Stimulated activated CD8-positive, alpha-beta memory T cell treated with anti-CD3 and anti-CD28 coated beads, Interleukin-7, amount 100 ng/mL, for 1 hour (primary cell): ENCODE measurements at places on chromosomes 2 and 18.

DNA sequence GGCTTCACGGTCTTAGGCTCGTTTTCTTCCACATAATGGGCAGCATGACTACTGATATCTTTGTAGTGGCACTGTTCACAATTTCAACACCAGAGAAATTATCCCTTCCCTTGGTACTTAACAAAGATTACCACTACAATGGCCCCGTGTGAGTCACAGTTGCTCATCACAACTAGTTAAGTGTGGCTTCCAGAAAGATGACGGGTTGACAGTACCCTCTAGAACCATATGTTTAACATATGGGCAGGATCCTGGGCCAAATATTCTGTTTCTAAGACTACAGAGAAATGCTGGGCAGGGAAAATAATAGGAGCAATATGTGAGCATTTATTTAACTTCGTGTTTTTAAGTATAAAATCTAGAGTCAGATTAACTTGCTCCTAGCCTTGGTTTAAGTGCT lies 780.1 kb upstream of the LINC00305 start:
- no peak for DNase-seq

DNA sequence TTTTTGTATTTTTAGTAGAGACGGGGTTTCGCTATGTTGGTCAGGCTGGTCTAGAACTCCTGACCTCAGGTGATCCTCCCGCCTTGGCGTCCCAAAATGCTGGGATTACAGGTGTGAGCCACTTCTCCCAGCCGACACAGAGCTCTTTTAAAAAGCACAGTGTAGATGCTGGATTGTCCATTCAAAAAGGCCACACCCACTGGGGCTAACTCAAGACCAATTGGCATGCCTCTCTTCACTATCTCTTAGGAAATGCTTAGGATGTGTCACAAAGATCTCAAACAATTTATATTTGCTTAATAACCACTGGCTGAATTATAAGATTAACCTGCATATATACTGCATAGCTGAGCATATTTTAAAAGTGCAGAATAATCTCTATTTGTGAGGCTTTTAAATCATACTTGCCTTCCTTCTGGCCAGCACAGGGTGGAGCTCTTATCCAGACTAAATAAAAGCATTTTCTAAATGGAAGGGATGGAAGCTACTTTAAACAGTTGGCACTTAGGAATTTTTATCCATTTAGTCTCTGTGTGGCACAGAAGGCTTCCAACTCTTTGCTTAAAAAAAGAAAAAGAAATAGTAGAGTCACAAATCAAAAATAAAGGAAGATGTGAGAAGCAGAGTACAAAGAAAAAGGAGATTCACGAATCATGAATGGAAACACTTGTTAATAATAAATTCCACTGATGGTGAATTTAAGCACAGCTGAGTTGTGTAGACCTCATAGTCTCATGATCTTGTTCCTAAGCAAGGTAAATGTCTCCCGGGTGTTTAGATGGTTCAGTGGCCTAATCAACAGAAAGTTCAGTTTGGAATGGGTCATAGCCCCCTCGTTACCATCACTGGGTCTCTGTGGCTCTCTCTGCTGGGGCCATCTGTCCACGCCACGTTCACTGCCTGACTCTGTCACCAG lies 22.4 kb downstream of the CRYGD start:
- no peak for DNase-seq

- DNase-seq, result no peak
Measured at GRCh38 chr2:209917154-209917771, 85.2 kb upstream of the RPE start.

DNA sequence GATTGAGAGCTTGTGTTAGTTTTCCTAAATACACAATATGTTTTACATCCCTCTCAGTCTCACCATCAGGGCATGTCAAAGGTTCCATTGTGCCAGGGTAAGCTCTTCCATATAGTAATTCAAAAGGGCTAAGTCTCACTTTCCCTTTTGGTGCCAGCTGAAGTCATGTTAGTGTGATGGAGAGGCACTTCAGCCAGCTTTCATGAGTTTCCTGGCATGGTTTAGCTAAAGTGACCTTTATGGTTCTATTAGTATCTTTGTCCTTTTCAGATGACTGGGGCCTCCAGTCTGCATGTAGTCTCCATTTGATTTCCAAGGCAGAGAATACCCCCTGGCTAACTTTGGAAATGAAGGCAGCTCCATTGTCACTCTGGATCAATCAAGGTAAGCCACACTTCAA lies 27.2 kb downstream of the NAT8 start:
- no peak for DNase-seq

GRCh38 chr2:42298132-42298531 lies 62.9 kb downstream of the COX7A2L start:
- no peak for DNase-seq

GRCh38 chr18:48238206-48238605 lies 171.0 kb downstream of the ZBTB7C start:
- DNase-seq, result no peak

GRCh38 chr2:210956101-210956500 lies 399.7 kb downstream of the CPS1 start:
- DNase-seq, result no peak

GRCh38 chr18:55790296-55790695 lies 202.3 kb upstream of the TCF4 start:
- no peak for DNase-seq

DNA sequence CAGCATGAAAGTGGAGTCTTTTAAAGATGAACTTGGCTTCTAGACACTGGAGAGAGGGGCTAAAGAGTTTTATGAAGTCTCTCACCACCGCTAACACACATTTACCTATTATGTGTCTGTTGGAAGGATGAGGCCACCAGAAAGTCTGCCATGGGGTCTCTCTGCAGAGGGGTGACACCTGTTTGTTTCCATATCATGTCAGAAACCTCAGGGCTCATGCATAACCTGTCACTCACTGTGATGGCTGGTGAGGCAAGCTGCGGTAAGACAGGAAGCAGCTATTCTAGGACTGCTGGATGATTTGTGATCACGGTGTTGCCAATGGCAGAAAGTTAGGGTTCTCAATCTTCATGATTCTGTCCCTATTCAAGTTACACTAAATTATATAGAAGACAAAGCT lies 60.8 kb upstream of the DNMT3A start:
- no peak for DNase-seq

DNA sequence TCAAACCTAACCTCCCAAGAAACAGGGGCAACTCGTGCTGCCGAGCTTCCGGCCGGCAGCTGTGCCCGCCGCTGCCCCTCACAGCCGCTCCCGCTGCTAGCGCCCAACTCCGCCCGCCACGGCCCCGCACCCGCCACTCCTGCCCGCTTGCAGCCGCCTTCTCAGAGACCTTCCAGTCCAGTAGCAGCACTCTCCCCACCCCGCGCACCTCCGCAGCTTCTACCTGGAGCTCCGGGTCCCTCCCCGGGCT lies 722 bp upstream of the C2orf15 start:
- DNase-seq, result no peak

GRCh38 chr2:113124181-113124961 lies 3.0 kb upstream of the IL1RN start:
- DNase-seq, result no peak

DNA sequence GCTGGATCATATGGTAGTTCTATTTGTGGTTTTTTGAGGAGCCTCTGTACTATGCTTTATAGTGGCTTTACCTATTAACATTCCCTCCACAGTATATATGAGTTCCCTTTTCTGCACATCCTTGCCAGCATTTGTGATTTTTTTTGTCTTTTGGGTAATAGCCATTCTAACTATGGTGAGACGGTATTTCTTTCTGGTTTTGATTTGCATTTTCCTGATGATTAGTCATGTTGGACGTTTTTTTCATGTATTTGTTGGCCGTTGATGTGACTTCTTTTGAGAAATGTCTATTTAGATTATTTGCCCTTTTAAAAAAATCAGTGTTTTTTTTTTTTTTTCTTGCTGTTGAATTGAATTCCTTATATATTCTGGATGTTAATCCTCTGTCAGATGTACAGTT lies 31.1 kb downstream of the ACTR3 start:
- no peak for DNase-seq

- no peak for DNase-seq
Measured at GRCh38 chr2:205175831-205176230, 506.5 kb upstream of the NRP2 start.

- DNase-seq, result no peak
Measured at GRCh38 chr2:61448229-61448628, 22.7 kb downstream of the USP34 start.

GRCh38 chr2:137800386-137800785 lies 163.9 kb upstream of the HNMT start:
- no peak for DNase-seq

DNA sequence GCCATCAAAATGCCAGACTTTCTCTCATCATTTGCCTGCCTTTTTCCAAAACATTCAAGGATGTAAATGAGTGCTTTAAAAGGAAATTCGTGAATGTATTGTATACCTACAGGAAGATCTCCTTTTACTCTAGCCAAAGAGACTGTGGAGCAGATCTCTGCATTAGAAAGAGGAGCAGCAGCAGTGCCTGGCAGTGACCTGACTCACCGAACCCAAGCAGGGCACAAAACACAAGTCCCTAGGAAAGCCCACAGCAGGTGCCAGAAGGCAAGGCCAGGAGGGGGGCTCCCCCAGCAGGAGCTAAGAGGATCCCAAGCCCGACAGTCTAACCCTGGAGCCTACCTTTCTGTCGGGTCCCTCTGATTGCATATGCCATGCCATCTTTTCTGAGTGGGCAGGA lies 47.9 kb downstream of the L3MBTL4 start:
- no peak for DNase-seq

- DNase-seq, result no peak
Measured at GRCh38 chr2:72041638-72042111, 106.0 kb downstream of the CYP26B1 start.

- no peak for DNase-seq
Measured at GRCh38 chr2:241316825-241317224, 1.1 kb downstream of the SEPTIN2 start.

DNA sequence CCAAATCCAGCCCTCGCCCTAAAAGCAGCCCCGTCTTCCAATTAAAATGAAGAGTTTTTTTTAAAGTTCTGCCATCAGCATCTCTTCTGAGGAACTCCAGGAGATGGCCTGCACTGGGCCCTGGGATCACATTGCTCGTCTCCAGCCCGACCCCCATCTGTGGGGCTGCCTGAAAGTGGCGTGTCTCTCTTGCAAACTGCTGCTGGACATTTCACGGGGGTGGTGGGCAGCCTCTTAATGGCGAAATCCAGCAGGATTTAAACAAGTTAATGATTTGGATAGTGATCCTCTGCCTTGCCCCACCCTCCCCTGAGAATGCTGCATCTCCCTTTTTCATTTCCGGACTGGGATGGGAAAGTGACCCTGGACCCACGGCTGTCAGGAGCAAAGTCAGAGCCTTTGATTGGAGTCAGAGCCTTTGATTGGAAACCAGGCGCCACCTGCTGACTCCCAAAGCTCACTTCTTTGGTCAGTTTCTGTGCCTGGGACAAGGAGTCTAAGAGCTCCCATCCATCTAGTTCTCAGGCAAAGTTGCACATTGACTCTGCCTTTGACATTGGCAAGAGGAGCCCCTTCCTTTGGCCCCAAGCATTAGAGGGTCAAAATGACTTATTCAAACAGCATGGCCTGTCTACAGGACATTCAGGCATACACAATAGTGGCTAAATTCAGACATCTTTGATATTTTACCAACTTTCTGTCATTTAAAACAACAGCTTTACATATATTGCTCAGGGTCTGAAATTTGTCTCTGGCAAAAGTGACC lies 155.2 kb downstream of the SH3BP4 start:
- DNase-seq, result no peak

DNA sequence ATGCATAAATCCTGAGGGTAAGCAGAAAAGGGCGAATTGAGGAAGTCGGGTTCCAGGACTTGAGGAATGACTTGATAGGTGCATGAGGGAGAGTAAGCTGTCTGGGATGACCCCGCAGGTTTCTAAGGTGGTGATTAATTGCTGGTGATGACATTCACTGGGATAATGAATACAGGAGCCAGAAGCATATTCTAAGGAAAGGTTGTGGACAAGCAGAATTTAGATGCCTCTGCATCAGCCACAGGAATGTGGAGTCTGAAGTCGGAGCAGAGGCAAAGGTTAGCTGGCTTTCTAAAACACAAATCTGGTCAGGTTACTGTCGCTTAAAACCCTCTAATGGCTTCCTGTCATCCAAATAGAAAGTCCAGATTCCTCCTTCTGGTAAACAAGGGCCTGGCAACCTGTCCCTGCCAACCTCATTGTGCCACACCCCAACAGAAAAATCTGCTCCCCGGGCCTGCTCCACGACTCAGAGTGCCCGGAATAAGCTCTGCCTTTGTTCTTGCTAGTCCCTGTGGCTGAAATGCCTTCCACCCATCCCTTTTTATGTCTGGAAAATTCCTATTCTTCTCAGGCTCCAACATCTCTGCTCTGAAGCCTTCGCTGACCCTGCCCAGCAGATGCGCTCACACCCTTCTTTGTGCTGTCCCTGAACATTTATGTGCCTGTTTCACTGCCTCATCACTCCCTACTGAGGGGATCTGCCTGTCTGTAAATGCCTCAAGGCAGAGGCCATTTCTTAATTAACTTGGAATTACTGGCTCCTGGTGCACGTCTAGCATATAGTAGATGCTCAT lies 11.3 kb upstream of the TMEM214 start:
- no peak for DNase-seq

- no peak for DNase-seq
Measured at GRCh38 chr2:47784352-47784851, 1.5 kb downstream of the MSH6 start.
